ENCODE measurements at places on chromosomes 13 and 19. TPM values are rescaled to one million over a fixed set of nuclear protein-coding genes. Genes with fewer than 3 reads are reported as not detected.

FUT3 gene
- total RNA-seq = not detected

ZNF790 gene
- 5.0 TPM for total RNA-seq

TTYH1 gene
- not detected for total RNA-seq

IER2 gene
- 16.4 TPM for total RNA-seq

ZNF540 gene
- 0.16 TPM for total RNA-seq

ZNF575 gene
- total RNA-seq = 0.16 TPM

ZNF256 gene
- 4.0 TPM for total RNA-seq

SMAD9 gene
- 9.6 TPM for total RNA-seq

TJP3 gene
- 0.06 TPM for total RNA-seq

KLK14 gene
- total RNA-seq = not detected

FXYD5 gene
- 12.3 TPM for total RNA-seq

SLC7A10 gene
- total RNA-seq = not detected

MYPOP gene
- 0.49 TPM for total RNA-seq

IFNL1 gene
- total RNA-seq = not detected

LRRC25 gene
- not detected for total RNA-seq

DCT gene
- not detected for total RNA-seq

CEACAM3 gene
- total RNA-seq = not detected

MAP2K7 gene
- total RNA-seq = 12.8 TPM

EHD2 gene
- total RNA-seq = 130 TPM

ILF3 gene
- total RNA-seq = 74.3 TPM

ZFP36 gene
- total RNA-seq = 1.9 TPM

RNF17 gene
- not detected for total RNA-seq

OR7C1 gene
- not detected for total RNA-seq

RGL3 gene
- 0.16 TPM for total RNA-seq

C19orf38 gene
- 0.16 TPM for total RNA-seq

SLAIN1 gene
- 1.1 TPM for total RNA-seq

NXNL1 gene
- total RNA-seq = not detected

CABP5 gene
- not detected for total RNA-seq

ACER1 gene
- not detected for total RNA-seq

GNA15 gene
- under 0.01 TPM for total RNA-seq

GAPDHS gene
- not detected for total RNA-seq

GFY gene
- not detected for total RNA-seq

SYNE4 gene
- total RNA-seq = not detected

DKKL1 gene
- total RNA-seq = 0.31 TPM

CCDC70 gene
- not detected for total RNA-seq

MUC16 gene
- not detected for total RNA-seq

PCDH20 gene
- total RNA-seq = not detected

FXYD7 gene
- total RNA-seq = not detected

PLPP2 gene
- 89.1 TPM for total RNA-seq

C5AR2 gene
- not detected for total RNA-seq

PCSK4 gene
- total RNA-seq = 0.32 TPM

SIGLEC11 gene
- not detected for total RNA-seq

PLEKHA4 gene
- total RNA-seq = 4.3 TPM

All from bladder microvascular endothelial cell (primary cell).